ENCODE measurements at places on chromosomes 13 and 19.

- no peak for DNase-seq
Measured at GRCh38 chr13:91470084-91470621, 71.7 kb downstream of the GPC5 start.

DNA sequence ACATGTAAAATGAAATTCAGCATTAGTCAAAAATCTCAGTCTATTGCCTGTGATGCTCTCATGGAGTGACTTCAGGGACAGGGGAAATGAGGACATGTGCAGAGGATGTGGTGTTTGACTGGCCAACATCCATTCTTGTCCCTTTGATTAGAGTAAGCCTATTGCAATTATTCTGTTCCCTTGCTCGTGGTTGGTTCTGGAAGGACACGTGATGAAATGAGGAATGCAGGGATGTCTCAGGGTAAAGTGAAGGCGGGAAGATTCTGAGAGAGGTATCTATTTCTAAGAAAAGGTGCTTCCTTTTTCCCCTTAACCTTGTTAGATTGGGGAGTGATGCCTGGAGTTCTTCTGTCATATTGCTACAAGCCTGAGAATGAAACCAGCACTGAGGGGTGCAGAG is 37.1 kb upstream of the CNMD start:
- DNase-seq: no peak

GRCh38 chr19:13946414-13946813 is 5.9 kb upstream of the DCAF15 start:
- no peak for DNase-seq

DNA sequence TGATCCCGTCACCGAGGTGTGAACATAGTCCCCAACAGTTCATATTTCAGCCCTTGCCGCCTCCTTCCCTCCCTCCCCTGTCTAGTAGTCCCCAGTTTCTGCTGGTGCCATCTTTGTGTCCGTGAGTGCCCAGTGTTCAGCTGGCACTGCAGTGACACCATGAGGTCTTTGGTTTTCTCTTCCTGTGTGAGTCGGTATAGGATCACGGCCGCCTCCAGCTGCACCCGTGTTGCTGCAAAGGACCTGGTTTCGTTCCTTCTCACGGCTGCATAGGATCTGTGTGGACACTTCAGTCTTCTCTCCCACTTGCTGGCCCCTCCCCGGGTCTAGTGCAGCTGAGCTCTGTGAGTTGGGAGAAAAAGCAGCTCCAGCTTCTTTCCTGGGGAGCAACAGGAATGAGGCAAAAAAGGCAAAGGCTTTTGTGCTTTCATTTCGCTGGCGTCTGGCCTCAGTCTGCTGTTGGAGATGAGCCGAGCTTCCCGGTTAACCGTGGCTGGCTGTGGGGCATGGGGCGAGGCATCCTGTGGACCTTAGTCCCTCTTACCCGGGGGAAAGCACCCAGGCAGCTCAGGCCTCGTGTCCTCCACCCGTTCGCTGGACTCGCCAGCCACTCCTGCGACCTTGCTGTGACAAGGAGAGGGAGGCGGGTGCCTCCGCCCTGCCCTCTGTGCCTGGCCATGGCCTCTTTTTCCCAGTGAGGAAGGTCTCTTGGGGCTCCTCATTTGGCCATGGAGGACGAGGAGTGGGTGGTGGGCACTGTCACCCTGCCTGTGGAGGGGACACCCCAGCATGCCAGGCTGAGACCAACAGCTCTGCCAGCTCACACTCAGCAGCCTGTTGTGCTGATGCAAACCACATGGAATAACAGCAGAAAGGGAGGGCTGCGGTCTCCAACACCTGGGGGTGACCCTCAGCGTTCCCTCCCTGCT is 196.5 kb downstream of the TEX29 start:
- DNase-seq: no peak

GRCh38 chr19:13727798-13728197 is 36.5 kb upstream of the MRI1 start:
- no peak for DNase-seq

- no peak for DNase-seq
Measured at GRCh38 chr13:30409886-30410704, 12.2 kb upstream of the UBE2L5 start.

- no peak for DNase-seq
Measured at GRCh38 chr13:114248011-114248410, 13.3 kb downstream of the CDC16 start.

DNA sequence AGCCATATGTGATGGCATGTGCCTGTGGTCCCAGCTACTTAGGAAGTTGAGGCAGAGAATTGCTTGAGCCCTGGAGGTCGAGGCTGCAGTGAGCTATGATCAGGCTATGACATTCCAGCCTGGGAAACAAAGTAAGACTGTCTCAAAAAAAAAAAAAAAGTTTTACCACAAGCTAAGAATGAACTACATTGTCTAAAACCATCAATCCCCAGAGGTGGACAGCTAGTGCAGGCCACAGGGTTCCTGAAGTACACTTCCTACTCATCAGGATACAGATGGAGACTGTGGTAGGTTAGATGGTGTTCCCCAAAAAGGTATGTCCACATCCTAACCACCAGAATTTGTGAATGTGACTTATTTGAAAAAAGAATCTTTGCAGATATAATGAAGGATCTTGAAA is 63.5 kb upstream of the DOCK9 start:
- no peak for DNase-seq

DNA sequence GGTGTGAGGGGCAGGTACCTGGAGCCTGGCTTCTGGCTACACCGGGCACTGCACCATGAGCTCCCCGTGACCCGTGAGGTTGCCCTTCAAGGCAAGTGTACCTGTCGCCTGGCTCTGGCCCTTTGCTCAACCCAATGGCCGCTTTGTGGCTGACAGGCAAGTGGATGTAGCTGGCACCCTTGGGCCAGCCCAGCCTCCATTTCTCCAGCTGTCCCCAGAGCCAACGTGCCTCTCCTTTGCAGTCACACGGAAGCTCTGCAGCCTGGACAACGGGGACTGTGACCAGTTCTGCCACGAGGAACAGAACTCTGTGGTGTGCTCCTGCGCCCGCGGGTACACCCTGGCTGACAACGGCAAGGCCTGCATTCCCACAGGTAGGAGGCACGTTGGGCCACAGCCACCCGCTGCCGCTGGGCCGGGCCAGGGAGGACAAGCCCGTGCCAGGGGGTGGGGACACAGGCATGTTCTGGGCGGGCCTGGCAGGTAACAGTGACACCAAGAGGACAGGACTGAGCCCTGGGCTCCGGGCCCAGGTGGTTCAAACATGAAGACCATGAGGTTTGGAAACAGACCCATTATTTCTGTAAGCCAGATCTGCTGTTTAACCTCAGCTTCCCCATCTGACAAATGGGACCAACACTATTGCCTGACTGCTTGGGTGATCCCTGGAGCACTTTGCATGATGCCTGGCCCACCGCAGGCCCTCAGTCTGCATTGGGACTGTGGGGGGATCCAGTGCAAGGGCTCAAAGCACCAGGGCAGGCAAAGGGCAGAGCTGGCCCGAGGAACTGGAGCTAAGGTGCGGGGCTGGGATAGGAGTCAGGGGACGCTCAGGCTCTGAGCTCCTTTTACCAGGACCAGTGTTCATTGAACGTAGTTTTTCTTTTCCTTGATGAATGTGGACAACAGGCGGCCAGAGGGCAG is 17.5 kb upstream of the PROZ start:
- DNase-seq: no peak

- DNase-seq: no peak
Measured at GRCh38 chr13:113216254-113217048, 7.0 kb downstream of the CUL4A start.

- DNase-seq: no peak
Measured at GRCh38 chr19:14404312-14404711, 14.8 kb downstream of the DDX39A start.

DNA sequence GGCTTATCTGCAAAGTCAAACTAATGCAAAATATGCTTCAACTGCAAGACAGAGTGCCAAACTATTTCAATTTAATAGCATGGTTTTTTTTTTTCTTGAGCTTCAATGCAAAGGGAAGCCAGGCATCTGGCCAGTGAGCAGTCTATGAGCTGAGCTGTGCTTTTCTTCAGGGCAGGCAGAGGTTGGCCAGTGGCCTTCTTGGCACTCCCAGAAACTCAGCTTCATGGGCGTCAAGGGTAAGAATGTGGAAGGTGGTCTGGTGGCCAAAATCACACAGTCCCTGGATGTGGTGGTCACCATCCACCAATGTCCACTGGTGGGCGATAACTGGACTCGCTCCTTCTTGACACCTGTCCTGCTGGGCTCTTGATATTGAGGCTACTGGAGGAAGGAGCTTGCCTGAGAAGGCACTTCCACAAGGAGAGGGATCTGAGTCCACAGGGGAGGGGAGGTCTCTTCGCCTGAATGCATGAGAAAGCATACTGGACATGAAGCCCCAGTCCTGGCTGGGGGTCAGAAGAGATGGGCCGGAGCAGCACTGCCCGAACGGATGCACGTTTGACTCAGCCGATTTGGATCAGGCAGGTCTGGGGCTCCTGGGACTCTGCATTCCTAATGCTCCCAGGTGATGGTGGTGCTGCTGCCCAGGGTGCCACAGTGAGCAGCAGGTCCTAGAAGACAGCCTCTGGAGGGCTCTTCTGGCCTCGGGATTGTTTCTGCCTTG is 17.1 kb downstream of the COL4A2 start:
- DNase-seq: no peak

- DNase-seq: no peak
Measured at GRCh38 chr19:10653482-10653731, 739 bp upstream of the ILF3 start.

DNA sequence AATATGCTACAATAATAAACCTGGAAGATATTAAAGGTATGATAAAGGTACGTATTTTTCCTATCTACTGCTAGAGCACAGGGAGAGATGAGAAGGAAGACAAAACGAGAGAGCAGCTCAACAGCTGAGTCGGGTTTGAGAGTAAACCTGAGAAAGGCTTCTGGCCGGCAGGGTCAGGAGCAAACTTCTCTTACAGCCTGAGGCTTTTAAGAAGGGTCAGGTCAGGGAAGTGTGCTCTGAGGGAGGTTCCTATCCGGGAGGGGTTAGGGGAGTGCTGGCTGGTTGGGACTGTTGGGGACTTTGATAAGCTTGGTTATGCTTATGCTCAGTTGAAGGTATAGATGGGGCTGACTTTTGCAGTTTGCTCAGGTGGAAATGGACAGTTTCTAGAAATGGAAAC is 77.7 kb upstream of the PRR20A start:
- DNase-seq: no peak

GRCh38 chr13:78520425-78520824 is 82.9 kb downstream of the POU4F1 start:
- no peak for DNase-seq

DNA sequence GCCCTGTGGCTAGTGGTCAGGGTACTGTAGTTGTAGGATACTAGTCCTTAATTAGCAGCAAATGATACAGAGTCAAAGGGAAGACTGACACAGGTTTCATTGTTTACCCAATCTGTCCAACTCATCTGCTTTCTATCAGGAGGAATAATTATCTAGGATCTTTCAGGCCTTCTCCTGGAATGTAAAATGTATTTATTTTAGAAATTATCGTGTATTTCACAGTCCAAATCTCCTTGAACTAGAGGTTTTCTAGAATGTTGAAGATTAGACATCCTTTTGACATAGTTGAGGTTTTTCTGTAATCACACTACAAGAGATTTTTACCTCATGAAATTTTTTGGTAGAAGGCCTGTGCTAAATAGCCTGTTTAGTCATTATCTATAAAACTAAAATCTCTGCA is 1694.8 kb upstream of the PCDH20 start:
- no peak for DNase-seq

- DNase-seq: no peak
Measured at GRCh38 chr19:19305696-19306095, 14.6 kb downstream of the SUGP1 start.

DNA sequence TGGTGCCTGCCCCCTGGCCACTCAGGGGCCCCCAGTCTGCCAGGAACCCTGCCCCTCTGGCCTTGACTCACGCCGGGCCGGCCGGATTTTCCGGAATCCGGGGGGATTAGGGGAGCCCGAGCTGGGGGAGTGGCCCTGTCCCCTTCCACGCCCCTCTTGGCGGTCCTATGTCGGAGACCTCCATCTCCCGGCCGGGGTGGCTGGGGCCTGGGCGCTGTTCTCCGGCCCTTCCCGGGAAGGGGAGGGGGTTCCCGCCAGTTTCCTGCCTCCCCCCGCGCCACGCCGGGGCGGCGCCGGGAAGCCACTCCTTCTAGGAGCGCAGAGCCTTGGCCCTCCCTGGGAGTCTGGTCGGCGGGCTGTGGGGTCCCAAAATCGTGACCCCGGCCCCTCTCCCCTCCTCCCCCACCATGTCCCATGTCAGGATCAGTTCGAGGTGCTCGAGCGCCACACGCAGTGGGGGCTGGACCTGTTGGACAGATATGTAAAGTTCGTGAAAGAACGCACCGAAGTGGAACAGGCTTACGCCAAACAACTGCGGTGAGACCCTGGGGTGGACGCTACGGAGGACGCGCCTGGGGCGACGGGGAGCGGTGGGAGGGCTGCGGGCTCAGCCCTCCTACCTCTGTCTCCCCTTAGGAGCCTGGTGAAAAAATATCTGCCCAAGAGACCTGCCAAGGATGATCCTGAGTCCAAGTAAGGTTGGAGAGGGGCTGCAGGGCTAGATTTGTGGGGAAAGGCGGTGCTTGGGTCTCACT is 1.3 kb downstream of the TRIP10 start:
- DNase-seq: no peak

DNA sequence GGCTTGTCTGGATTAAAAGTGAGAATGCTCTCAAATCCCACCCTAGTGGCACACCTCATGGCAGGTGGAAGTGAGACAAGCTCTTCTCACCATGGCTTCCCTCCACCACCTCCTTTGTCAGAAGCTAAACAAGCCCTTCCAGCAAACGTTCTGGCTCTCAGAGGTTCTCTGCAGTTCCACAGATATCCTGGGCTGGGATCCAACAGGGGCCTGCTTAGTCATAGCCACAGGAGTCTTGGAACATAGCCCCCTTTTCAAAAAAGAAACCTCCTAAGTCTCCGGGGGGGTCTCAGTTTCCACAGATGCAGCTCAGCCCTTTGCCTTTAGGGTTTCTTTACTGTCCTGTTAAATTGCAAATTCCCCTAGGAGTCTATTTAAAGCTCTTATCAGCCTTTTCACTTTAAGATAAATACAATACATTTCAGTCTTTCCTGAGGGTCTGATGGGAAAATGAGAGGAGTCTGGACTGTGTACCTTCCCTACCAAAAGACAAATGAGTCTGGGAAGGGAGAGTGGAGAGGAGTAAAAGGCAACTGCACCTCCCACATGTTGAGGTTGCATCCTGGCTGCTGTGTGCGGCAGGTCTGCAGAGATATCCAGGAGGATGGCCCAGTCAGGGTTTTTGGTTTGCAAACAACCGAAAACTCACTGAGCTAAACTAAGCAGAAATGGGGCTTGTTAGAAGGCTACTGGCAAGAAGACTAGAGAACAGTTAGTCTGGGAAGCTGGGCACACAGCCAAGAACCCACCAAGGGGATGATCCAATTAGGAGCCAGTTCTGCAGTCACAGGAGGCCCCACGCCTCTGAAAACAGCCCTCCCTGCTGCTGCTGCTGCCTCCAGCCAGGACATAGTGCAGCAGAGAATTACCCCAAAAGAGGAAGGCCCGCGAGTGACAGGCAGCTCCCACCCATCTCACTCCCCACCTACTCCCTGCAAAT is 41.4 kb upstream of the SERP2 start:
- peak; percentile 48 for DNase-seq

DNA sequence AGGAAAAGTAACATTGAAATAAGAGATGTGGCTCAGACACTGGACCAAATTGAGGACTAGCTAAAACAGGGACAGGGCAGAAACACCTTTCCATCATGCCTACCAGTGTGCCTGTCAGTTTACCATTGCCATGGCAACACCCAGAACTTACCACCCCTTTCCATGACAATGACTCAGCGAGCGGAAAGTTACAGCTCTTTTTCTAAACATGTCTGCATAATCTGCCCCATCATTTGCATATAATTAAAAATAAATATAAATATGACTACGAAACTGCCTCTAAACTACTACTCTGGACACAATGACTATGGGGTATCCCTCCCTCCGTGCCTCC is 96.0 kb downstream of the UBL3 start:
- DNase-seq: no peak
